ACHN (cell line): ENCODE measurements at places on chromosomes 4 and X.

GRCh38 chr4:179372746-179373145, 1930.5 kb upstream of the AGA start:
- DNase-seq: no peak

DNA sequence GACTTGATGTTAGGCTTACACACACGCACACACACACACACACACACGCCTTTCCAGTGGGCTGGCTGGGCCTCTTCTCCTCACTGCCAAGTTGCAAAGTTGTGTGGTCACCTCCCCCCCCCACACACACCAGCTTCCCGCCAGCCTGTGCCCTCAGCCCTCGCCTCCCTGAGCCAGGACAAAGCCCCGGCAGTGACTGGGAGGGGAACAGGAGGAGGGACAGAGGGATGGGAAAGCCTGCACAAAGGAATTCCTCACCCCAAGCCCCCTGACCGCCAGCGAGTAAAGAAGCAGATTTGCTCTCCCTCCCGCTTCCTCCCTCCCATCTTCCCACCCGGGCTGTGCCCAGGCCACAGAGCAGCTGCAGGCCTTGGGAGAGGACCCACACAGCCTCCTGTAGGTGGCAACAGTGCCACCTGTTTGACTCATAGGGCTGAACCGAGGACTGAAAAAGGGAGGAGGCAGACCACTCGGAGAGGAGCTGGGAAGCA, at the start of gene GDPD2:
Gene GDPD2 (plus strand): TSS at position 464 of the 491 bp plus-strand sequence. CDS start 1,671 bp downstream, outside the sequence.
- DNase-seq: peak; percentile 32

- no peak for DNase-seq
Measured at GRCh38 chrX:118356154-118356701, 10.3 kb downstream of the WDR44 start.

DNA sequence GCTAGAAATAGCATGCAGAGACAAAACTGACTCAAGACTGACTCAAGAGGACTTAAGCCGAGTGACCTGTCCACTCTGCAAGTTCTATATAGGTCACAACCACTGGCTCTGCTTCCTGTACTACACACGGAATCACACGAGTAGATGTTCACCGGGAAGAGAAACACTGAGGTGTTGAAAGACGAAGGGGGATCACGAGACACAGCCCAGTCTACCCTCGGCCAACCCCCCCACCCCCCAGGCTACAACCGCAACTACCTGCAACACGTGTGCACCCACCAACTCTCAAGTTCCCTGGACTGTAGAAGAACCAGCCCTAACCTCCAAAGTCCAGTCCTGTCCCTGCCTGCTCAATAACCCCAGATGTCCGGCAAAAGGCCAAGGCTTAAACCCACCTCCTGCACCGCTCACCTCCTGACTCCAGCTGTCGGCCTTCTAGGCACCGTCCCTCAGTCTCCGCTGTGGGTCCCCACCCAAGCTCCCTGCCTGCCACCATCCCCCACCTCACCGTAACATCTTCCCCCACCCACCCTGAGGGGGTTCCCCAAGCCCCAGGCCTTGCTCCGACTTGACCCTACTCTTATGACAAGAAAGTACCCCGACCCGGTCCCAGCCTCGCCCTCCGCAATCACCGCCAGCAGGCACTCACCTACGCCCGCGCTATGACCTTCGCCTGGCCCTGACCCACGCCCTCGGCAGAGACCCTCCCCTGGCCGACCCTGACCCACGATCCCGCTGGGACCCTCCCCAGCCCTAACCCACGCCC, 739 bp downstream of the GAK start:
- DNase-seq: peak; percentile 35

- DNase-seq: no peak
Measured at GRCh38 chr4:108224611-108225053, 55.9 kb upstream of the LEF1 start.

DNA sequence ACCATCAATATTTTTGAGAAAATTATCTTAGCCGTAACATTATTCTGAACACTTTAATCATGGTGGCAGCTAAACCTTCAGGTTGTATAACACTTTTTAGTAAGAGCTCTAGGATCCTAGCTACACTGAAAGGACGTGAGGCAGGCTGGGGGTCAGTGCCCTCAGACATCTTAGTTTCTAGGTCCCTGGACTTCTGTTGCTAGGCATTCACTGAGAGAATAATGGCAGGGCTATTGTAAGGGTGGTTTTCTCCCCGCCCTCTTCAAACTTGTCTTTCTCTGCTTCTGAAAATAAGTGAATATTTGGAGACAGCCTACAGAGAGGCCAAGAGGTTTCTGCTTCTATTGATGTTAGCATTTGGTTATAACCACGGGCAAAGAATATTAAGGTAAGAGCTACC, 15.4 kb upstream of the MMRN1 start:
- DNase-seq: no peak

GRCh38 chr4:115945026-115945425, 831.6 kb upstream of the NDST4 start:
- DNase-seq: no peak

GRCh38 chr4:111847296-111848008, 297.8 kb upstream of the FAM241A start:
- no peak for DNase-seq

DNA sequence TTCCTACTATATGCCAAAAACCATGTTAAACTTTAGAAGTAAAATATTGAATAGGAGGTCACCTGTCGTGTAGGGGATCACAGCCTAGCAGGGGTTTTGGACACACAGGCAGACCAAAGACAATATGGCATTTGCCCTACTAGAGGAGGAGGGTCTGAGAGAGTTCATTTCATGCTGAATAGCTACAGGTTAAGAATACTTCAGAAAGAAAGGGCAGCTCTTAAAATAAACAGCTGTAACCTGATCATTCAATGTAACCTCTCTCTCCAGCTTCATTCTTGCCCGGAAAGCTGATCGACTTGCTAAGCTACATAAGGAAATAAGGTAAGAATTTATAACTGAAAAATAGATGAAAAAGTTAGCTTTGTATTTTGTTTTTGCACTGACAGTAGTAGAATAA, 79.9 kb downstream of the MAOA start:
- DNase-seq: no peak

- no peak for DNase-seq
Measured at GRCh38 chrX:149962010-149962409, 23.7 kb upstream of the EOLA2 start.

DNA sequence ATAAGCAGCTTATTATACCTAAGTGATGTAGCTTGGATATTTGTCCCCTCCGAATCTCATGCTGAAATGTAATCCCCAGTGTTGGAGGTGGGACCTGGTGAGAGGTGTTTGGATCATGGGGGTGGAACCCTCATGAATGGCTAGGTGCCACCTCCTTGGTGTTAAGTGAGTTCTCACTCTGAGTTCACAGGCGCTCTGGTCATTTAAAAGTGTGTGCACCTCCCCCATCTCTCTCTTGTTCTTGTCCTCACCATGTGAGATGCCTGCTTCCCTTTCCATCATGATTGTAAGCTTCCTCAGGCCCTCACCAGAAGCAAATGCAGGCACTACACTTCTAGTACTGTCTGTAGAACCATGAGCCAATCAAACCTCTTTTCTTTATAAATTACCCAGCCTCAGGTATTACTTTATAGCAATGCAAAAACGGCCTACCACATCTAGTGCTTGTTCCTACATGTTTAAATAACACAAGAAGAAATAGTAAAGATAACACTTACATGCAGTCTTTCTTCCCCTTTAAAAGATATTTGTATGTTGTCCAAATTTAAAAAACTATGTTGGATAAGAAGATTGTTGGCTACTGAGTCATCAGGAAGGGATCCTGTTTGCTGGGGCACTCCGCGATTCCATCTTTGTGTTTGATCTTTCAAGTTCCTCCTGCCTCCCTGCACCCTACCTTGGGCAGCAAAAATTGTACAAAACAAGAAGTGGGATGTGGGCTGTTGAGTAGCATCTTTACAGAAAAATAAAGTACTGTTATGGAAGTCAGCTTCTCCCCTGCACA, 29.7 kb downstream of the PPP1R2C start:
- no peak for DNase-seq

GRCh38 chr4:113447769-113448168, 313.8 kb downstream of the CAMK2D start:
- DNase-seq: no peak

DNA sequence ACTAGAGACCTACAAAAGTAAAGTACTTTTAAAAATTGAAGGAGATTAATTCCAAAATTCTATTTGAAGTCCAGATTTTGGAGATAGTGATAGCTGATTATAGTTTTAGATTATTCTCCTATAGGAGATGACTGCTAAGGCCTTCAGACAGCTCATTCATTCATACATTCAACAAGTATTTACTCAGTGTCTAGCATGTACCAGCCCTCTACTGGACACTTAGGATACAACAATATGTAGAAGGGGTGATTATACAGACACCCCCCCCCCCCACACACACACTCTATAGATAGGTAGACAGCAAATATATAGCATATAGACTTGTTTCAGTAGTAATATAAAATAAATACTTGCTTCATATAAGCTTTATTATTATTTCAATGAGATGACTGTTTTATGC, 60.4 kb upstream of the TAF9B start:
- DNase-seq: peak; percentile 28

- peak; percentile 64 for DNase-seq
Measured at GRCh38 chr4:139083607-139083955, 68.0 kb downstream of the NOCT start.

- no peak for DNase-seq
Measured at GRCh38 chr4:5654791-5655190, 53.6 kb downstream of the EVC2 start.
